Brain microvascular endothelial cell (primary cell): ENCODE measurements at places on chromosomes 16 and 17.

DNA sequence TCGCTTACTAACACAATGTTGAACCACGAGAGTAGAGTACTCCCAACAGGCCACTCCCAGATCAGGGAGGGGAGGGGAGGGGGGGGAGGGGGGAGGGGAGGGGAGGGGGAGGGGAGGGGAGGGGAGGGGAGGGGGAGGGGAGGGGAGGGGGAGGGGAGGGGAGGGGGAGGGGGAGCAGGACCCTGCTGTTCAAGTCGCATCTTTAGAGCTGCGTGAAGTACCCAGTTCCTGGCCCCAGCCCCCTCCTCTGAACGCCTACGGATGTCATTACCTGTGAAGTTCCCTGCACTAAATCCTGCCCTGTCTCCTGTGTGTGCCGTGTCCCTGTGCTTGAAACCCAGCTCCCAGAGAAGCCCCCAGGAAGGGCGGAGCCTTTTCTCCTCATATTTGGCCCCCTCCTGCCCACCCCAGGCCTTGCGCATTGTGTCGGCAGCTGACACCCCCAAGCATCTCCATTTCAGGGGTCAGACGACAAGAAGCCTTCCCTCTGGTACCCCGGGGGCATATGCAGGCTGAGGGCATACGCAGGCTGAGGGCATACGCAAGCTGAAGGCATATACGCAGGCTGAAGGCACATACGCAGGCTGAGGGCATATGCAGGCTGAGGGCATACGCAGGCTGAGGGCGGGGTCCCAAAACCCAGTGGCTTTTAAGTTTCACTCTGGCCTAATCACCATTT lies 330.2 kb downstream of the C16orf95 start:
- no peak for DNase-seq

- DNase-seq = no peak
Measured at GRCh38 chr17:78387977-78388941, 9.8 kb downstream of the PGS1 start.

GRCh38 chr16:70700101-70701020 lies 14.5 kb upstream of the MTSS2 start:
- no peak for DNase-seq

DNA sequence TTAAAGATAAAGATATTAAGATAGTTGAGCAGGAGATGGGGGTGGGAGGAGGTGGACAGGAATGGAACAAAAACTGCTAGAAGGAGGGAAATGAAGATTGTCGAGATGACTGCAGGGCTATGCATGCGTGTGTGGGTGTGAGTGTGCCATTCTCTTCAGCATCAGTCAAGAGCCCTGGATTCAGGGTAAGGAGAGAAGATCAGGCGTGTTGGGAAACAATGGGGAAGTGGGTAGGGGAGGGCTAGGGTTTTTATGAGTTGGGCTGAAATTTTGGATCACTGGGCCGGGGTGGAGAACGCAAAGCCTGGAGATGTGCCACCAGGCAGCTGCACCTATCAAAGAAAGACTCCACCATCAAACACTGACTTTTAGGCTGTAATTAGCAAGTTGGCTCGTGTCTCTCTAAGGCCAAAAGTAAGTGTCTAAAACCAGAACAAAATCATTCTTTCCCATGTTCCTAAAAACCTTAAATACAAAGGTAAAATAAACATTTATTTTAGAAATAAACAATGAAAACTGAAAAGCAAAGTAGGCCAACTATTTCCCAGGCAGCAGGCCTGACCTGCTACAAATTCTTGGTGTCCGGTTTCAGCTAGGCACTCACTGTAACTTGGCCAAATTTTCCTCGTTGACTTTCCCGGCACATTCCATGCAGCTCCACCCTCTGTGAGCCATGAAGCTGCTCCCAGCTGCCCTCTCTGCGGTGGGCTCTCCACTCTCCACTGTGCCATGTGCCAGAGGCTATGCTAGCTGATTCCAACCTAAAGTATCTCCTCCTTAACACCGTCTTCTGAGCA lies 4.2 kb downstream of the CDRT4 start:
- peak; percentile 48 for DNase-seq

GRCh38 chr17:74004056-74004455 lies 199.4 kb upstream of the RPL38 start:
- DNase-seq = no peak

GRCh38 chr16:64629622-64630021 lies 492.2 kb downstream of the CDH11 start:
- peak; percentile 36 for DNase-seq

DNA sequence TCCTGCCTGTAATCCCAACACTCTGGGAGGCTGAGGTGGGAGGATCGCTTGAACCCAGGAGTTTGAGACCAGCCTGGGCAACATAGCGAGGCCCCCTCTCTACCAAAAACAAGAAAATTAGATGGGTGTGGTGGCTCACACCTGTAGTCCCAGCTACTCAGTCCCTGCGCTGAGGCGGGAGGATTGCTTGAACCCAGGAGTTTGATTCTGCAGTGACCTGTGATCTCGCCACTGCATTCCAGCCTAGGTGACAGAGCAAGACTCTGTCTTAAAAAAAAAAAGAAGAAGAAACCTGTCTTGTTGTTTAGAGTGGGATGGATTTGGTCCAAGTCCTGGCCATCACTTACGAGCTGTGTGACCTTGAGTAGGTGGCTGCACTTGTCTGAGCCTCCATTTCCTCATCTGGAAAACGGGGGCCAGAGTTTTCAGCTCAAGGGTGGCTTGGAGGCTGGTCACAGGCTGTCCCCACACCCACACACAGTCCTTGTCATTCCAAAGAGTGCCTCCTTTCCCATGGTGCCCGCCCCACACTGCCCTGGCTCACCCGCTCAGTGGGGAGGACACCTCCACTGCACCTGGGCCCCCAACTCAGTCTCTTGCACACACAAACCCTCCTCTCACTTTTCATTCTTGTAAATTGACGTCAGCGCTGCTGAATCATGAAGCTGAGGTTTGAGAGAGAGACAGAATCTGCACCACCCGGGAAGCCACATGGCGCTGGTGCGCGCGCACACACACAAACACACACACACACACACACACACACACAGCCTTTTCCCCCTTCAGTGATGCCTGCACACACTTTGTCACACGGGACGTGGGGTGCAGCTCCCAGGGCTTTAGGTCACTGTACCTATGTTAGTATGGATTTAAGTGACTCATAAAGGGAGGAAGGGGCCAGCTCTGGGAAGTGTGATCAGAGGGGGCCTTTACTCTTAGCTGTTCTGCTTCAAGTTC lies 4.2 kb downstream of the SOCS1 start:
- DNase-seq = peak; percentile 66

DNA sequence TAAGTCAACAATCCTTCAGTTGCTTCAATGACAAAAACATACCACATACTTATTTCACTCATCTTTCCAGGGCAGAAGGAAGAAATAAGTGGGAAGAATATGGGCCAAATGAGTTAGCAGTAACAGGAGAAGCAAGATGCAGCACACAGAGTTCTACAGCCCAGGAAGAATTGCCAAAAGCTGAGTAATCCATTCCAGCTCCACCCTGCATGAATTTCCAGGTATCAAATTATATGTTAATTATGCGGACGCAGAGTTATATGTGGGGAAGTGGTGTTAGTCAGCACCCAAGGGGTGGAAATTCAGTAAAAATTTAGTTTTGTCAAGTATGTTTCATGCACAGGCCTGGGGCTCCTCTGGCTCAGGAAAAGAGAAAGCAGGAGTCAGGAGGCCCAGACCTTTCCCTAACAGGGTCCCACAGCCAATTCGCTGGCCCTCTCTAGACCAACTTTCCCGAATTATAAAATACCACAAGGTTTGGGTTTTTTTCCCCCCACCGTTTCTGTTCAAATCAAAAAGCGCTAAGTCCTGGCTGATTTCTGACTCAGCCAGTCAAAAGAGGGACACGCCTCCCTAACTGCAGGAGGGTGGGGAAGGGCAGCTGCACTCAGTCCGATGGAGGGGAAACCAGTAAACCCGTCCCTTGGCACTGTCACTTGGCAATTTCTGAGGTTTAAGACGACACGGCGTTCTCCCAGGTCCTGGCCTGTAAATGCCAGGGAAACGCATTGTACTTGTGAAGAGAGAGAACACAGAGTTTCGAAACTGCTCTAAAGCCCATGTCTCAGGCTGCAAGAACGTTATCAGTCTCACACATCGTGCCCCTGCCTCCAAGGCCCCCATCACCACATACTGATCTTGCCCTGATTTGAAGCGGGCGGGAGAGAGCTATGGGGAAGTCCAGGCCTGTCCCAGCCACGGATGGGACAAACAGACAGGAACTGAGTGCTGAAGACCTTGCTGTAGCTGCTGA lies 58.1 kb downstream of the ZFHX3 start:
- DNase-seq = peak; percentile 87

DNA sequence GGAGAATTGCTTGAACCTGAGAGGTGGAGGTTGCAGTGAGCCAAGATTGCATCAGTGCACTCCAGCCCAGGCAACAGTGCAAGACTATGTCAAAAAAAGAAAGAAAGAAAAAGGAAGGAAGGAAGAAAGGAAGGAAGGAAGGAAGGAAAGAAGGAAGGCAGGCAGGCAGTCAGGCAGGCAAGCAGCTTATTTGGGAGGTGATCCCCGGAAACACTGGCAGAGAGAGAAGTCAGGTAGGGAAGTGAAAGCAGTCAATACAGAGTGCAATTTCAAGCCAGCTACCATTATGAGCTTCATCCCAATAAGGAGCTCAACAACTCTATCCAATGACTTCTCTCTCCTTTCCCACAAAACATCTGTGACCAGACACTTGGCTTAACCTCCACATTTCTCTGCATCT lies 83.0 kb upstream of the TBC1D3K start:
- DNase-seq = no peak

GRCh38 chr17:41518031-41518430 lies 659 bp downstream of the KRT15 start:
- DNase-seq = no peak

DNA sequence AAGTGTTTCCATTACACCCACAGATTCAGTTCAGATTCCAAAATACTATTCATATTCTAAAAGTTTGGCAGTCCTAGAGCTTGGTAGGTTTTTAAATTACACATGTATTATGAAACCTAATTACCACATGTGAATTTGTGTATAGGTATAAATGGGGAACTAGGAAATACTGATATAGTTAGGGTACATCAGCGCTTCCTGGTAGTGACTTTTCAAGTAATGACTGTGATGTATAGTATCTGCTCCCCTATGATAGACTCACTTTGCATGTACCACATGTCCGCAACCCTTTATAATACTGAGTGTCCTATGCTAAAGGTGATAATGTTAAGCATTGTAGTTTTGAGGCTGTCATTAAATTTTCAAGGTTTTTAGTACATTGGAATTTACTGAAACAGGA lies 22.9 kb downstream of the CDK12 start:
- DNase-seq = no peak

- peak; percentile 15 for DNase-seq
Measured at GRCh38 chr17:9408381-9408780, 167.2 kb downstream of the STX8 start.

DNA sequence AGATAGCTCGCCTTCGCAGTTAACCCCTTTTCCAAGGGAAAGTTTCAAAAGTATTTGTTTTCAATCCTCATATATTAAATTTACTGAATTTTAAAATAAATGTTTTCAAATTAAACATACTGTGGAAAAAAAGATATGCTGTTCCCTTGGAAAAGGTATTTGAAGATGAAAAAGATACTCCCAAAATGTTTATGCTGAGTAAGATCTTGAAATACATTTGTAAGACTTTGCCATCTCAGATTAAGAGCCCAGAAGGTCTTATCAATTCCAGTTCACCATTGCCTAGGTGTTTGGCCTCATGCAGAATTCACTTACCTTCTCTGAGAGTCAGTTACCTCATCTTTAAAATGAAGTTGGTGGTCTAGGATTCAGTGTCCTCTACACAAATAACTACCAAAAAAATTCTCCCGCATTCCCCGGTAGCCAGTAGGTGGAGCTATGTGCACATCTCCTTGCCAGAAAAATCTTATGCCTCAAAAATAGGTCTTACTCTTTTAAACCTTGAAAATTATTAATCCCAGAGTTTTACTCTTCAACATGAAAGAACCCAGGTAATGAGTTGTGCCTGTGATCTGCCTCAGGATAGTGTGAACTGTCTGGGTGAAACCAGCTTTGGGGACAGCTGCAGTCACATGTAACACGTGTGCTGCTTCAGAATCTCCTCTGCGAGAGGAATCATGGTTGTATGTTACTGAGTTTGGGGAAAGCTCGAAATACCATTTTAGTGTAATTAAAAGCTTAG lies 178.3 kb downstream of the MRTFB start:
- peak; percentile 43 for DNase-seq

GRCh38 chr17:30823421-30823820 lies 1.1 kb downstream of the CRLF3 start:
- DNase-seq = no peak

- no peak for DNase-seq
Measured at GRCh38 chr16:24423312-24423711, 116.1 kb upstream of the RBBP6 start.

DNA sequence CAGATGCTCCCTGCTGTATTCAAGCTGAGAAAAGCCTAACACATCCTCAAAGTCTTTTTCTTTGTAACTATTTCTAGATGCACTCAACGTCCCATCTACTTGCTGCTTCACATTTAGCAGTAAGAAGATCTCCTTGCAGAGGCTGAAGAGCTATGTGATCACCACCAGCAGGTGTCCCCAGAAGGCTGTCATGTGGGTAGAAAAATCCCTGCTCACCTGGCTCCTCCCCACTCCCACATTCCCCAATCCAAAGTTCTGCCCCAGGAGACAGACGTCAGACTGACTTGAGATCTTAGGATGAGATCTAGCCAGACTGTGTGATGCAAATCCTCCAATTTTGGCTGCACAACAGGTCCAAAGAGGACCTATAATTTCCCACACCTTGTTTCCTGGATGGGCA lies 1.1 kb downstream of the CCL13 start:
- DNase-seq = no peak

DNA sequence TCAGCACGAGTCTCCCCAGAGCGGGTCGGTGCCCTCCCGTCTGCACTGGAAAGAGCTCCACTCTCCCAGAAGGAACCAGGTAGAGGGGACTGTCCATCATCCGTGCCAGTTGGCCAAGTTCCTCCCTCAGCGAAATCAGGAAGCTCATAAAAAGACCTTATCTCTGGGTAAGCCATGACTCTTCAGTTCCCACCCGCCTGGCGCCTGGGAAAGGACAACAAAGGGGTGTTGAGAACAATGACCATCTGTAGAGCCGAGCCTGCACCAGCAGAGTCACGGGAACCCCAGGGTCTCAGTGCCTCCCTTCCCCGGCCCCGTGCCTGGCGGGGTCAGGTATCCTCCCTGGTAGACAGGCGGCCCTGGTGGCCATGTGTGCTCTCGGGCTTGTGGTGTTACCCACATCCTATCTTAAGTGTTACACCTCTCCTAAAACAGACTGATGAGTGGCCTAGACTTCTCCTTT lies 190.7 kb downstream of the AXIN2 start:
- DNase-seq = no peak

DNA sequence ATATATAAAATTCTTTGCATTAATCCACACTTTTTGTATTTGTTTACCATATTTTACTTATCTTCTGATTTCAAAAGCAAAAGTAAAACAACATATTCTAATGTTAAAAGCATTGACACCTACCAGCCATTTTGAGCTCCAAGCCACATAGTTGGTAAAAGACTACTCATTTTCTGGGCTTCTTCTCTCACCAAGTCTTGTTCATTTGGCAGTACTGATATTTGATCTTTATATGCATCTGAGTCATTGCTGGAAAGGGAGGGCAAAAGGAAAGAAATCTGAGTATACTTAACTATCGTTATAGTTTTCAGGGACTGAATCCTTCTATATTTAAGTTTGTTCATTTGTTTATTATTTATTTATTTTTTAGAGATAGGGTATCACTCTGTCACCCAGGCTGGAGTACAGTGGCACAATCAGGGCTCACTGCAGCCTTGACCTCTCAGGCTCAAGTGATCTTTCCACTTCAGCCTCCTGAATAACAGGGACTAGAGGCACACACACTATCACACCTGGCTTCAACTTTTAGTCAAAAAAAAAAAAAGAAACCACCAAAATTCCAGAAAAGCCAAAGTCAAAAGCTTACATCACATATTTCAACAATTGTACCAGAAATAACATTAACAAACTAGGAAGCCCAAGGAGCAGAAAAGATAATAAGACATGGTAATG lies 121.0 kb upstream of the TOB1 start:
- peak; percentile 7 for DNase-seq
